Activated naive CD4-positive, alpha-beta T cell (primary cell): ENCODE measurements at places on chromosomes 11 and 22.

DNA sequence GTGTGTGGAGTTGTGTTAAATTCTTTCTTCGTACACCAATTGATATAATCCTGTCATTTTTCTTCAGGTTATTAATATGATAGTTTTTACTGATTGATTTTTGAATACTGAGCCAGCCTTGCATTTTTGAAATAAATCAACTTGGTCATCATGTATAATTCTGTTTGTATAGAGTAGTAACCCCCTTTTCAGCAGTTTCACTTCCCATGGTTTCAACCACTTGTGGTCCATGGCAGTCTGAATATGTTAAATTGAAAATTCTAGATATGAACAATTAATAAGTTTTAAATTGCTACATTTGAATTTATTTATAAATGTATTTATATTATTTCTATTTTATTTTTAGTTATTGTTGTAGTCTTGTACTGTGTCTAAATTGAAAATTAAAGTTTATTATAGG is 32.6 kb downstream of the MS4A6A start:
- DNase-seq, result no peak

- DNase-seq, result no peak
Measured at GRCh38 chr11:74540270-74540669, 46.7 kb upstream of the LIPT2 start.

- no peak for DNase-seq
Measured at GRCh38 chr11:125743681-125744080, 2.4 kb upstream of the PATE1 start.

DNA sequence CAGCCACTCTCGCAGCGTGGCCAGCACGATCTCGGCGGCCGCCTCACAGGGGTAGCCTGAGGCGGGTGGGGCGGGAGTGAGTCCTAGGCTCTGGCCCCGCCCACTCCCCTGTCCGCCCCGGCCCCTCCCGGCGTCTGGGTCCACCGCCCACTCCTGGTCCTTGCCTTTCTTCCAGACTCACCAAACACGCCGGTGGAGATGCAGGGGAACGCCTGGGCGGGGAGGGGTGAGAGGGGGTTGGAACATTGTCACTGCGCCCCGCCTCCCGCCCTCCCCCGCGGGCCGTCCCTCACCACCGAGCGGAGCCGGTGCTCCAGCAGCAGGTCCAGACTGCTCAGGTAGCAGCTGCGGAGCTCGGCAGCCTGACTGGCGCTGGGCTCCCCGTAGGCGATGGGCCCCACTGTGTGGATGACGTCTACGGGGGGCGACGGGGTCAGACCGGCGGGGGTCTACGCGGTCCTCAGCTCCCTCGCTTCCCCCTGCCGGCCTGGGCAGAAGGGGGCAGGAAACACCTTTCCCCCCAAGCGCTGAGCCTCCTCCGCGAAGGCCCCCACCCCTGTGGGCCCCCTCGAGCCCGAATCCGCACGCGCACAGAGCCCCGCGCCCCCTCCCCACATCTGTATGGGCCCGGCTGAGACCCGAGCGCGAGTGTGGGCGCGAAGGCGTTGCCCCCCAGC is 13.2 kb downstream of the OTUB1 start:
- peak; percentile 55 for DNase-seq

GRCh38 chr11:9047964-9048523 is 43.4 kb downstream of the SCUBE2 start:
- no peak for DNase-seq

DNA sequence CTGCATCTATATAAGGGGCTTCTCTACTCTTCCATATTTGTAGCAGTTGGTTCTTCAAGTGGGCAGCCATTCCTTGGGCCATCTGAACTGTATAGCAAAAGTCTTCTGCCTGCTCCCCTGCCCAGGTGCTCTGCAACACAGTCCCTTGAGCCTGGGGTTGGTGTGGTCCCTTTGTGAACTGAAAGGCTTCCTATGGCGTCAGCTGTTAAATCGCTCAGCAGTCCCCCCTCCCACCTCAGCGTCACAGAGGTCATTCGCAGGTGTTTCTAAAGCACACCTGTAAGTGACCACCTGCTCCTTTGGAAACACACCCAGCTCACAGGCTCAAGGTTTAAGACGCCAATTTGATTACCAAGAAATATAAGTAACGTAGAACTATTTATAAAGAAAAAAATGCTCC is 37.0 kb downstream of the CYB5R2 start:
- no peak for DNase-seq

- DNase-seq, result no peak
Measured at GRCh38 chr11:119339589-119340334, 921 bp downstream of the C1QTNF5 start.

DNA sequence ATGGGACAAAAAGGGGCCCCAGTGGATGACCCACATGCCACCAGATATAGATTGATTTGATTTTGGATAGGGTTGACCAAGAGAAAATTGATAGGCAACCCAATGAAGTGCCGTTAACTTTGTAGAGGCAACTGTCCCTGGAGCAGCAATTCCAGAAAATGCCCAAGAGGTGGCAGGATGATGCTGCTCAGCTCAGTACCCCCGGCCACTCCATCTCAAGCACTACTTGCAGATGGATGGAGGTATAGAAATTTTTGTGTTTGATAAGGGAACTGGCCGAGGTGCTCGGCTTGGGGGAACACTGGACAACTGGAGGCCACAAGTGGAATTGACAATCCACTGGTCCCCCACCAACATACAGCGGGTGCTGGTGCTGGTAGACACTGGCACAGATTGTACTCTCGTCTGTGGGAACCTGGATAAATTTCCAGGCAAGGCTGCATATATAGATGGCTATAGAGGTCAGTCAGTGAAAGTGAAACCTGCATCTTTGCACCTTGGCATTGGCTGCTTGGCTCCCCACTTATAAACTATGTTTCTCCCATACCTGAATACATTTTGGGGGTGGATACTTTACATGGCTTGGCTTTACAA is 86.3 kb downstream of the CCDC83 start:
- DNase-seq, result no peak

- no peak for DNase-seq
Measured at GRCh38 chr11:1121331-1121812, 36.4 kb upstream of the MUC5AC start.

- no peak for DNase-seq
Measured at GRCh38 chr11:10109806-10110205, 184.2 kb downstream of the SBF2 start.

GRCh38 chr11:65388731-65389130 is 2.3 kb downstream of the FRMD8 start:
- DNase-seq, result no peak
